CD8-positive, alpha-beta T cell (primary cell): ENCODE measurements at places on chromosomes 13 and 19.

DNA sequence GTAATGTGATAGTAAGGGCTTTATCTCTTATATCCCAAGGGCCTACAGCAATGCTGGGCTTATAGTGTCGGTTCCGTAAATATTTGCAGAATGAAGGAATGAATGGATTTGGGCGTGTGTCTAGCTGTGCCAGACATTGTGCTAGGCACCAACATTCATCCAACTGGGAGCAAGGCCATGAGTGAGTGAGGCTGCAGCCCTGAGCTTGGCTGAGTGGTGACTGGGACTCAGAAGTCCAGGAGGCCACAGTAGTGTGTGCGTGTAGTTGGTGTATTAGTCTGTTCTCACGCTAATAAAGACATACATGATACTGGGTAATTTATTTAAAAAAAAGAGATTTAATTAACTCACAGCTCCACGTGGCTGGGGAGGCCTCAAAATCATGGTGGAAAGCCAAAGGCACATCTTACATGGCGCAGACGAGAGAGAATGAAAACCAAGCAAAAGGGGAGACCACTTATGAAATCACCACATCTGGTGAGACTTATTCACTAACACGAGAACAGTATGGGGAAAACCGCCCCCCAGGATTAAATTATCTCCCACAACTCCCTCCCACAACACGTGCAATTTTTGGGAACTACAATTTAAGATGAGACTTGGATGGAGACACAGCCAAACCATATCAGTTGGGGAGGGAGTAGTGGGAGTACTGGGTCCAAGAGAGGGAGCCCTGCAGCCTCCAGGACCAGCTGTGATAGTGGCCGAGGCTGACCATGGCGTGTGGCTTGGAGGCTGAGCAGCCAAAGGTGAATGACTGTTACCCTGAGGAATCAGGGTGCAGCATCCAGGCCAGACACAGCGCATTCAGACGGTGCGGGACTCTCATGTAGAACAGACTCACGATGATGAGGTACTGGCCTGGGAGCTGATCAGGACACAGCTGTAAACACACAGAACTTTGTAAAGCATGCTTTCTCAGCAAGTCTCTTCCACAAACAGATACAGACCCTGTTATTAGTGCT, 104.6 kb downstream of the TEX26 start:
- no peak for DNase-seq

DNA sequence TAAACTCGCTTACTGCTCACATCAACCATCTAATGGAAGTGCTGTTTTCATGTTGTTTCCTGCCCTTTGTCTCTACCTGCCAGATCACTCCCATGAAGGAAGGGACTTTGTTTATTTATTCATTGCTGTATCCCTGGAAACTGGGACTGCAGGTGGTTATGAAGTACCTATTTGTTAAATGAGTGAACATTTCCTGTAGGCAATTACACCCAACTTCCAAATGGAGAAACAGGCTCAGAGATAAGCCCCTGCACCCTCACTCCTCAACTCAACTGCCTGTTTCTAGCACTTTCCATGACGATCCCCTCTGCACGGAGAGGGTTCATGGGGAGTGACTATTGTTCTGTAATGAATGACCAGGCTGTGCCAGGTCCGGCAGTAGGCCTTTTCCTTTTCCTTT, 1.9 kb upstream of the SELENOW start:
- no peak for DNase-seq

GRCh38 chr13:77580748-77581147, 45.2 kb downstream of the SCEL start:
- no peak for DNase-seq

DNA sequence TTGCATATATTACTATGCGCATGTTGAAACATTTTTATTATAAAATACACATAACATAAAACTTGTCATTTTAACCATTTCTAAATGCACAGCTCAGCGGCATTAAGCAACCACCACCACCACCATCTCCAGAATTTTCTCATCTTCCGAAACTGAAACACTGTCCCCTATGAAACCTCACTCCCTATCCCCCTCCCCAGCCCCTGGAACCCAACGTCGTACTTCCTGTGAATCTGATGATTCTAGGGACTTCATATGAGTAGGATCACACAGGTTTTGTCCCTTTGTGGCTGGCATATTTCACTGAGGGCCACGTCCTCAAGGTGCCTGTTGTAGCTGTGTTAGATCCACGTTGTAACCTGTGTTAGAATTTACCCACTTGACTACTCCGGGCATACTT, 716 bp upstream of the MAP2K2 start:
- no peak for DNase-seq

DNA sequence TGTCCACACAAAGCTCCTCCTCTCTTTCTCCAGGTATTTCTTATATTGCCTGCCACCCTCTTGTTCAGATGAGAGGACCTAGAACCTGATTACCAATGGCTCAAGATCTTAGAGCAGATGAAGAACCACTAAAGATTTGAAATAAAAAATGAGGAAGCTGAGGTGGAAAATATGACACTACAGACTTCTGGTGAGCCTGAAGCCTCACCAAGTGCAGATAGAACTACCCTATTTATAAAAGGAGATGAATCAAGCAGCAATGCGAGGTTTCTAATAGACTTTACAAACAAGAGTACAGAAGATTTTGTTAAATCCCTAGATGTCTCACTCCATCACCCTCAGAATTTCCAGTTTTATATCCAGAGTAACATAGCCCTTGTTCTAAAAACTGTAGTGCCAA, 345.8 kb downstream of the TBC1D4 start:
- no peak for DNase-seq

GRCh38 chr13:31043957-31044356, 111.5 kb downstream of the TEX26 start:
- no peak for DNase-seq

DNA sequence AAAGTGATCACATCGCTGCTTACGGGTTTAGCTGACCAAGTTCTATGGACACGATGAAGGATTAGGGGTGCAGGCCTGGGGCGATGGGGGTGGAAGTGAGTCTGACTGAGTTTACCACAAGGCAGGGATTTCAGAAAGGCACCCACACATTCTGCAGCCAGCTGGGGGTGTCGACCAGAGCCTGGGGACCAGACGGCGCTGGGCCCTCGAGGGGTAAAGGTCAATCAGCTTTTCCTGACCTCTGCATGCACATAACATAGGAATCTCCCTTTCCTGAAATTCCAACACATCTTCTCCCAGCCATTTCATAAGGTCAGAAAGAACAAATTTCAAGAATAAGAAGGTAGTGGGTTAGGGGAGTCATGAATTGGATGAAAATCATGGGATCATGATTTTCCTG, 92.0 kb downstream of the ZNF536 start:
- no peak for DNase-seq

- DNase-seq = no peak
Observed at GRCh38 chr13:109166804-109167203, 537.4 kb downstream of the MYO16 start.

- DNase-seq = no peak
Observed at GRCh38 chr19:34171539-34171876, 796 bp upstream of the LSM14A start.

DNA sequence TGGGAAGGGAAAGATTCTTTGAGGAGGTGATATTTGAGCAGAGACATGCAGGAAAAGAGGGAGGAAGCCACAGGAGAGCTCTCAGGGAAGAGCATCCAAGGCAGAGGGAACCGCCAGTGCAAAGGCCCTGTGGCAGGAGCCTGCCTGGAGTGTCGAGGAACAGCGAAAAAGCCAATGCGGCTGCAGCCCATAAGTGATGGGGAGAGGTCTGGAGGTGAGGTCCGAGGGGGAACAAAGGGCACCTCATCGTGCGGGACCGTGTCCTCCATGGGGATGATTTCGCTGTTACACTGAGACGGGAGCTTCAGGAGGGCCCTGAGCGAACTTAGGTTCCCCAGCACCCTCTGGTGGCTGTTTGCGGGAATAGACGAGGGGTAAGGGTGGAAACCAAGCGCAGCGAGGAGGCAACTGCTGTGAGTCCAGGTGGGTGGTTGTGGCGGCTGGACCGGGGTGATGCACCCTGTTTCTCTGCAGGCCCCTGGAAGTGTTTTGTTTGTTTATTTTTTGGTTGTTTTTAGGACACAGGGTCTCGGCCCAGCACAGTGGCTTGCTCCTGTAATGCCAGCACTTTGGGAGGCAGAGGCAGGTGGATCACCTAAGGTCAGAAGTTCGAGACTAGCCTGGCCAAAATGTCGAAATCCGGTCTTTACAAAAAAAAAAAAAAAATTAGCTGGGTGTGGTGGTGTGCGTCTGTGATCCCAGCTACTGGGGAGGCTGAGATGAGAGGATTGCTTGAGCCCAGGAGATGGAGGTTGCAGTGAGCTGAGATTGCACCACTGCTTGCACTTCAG, 5.9 kb upstream of the EHD2 start:
- DNase-seq = peak; percentile 78

DNA sequence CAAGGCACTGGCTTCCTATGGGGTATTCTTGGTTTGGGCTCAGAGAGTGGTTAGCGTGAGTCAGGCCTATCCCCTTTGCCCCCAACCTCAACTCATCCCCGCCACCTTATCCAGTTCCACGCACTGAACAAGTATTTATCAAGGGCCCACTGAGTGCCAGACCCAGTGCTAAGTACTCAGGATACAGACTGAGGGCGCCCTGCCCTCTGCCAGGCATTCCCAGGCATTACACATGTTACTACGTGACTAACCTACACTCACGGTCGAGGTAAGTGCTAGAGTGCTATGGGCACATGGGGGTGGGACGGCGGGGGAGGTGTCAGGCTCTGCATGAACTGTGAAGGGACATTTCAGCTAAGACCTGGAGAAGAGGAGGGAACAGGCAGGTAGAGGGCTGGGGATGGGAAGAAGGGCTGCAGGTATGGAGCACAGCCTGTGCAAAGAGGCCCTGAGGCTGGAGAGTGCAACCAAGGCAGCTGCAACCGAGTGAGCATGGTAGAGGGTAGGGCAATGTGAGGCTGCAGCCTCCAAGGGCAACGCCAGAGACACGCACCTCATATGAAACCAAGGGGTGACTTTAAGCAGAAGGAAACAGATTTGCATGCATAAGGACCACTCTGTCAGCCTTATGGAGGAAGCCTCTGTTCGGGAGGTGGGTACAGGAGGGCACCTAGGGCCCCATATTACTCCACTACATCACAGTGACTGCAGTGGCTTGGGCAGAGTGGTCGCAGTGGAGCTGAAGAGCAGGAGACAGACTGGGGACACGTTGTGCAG, 22.5 kb downstream of the DHRS12 start:
- no peak for DNase-seq

- no peak for DNase-seq
Observed at GRCh38 chr19:12689581-12690216, 1.9 kb downstream of the GNG14 start.

GRCh38 chr13:61960981-61961380, 545.3 kb upstream of the PCDH20 start:
- no peak for DNase-seq

GRCh38 chr13:36193151-36193855, 21.1 kb downstream of the SOHLH2 start:
- no peak for DNase-seq

GRCh38 chr19:54674021-54674617, 11.3 kb downstream of the LILRB4 start:
- no peak for DNase-seq

- no peak for DNase-seq
Observed at GRCh38 chr19:3642987-3643673, 16.5 kb upstream of the CACTIN start.

GRCh38 chr13:110965038-110965754, 50.3 kb upstream of the ANKRD10 start:
- no peak for DNase-seq

DNA sequence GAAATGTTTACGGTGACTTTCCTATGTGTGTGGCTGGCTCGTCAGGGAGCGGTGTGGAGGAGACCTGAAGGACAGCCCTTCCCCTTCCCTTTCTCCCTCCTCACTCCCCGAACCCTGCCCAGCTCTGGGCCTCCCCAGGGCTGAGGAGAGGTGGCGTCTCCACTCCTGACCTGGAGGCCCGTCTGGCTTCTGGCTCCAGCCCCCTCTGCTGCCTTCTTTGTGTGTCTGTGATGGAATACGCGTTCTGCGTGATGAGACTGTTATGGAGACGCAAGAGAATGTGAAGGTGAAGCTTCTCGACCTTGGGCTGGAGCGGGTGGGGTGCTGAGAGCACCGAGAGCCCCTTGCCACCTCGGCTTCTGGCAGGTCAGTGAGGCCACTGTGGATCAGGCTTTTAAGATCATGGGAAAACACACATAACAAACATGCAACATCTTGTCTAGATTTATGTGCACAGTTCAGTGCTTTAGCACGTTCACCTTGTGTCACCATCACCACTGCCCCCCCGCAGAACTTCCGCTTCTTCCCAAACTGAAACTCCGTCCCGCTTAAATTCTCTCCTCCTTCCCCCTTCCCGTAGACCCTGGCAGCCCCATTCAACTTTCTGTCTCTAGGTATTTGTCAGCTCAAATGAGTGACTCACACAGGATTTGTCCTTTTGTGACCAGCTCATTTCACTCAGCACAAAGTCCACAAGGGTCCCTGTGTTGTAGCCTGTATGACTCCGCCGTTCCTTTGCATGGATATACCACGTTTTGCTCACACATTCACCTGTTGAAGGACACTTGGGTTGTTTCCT, 24.7 kb downstream of the ATP11A start:
- DNase-seq = no peak

- no peak for DNase-seq
Observed at GRCh38 chr13:42873081-42873480, 91.7 kb downstream of the FAM216B start.

GRCh38 chr19:45935267-45935666, 20.7 kb upstream of the NANOS2 start:
- DNase-seq = no peak

GRCh38 chr13:75687150-75687763, 51.1 kb downstream of the LMO7 start:
- no peak for DNase-seq

DNA sequence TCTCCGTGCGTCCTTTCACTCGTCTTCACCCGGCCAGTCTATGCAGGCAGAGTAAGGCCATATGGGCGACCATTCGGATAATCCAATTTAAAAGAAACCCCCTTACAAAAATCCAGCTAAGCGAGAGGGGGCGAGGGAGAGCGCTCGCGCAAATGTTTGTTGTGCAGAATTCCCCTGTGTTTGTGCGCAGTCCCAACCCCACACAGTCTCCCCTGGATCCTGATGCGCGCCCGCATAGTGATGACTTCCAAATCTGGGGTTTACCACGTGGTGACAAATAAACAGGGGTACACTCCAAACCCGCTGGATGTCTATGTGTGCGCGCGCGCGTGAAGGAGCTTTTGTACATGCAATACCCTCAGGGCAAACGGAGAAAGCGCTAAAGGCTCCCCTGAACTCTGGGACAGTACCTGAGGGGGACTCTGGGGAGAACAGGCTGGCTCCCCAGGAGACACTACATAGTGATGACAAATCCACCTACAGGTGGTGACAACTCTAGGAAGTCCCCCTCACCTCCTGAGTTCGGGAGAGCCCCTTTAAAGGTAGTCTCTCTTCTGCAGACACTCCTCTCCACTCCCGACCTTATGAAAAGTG, 8.5 kb downstream of the SOX21 start:
- DNase-seq = no peak
